ENCODE measurements at places on chromosomes 3 and 15. TPM values are rescaled to one million over a fixed set of nuclear protein-coding genes. Genes with fewer than 3 reads are reported as not detected.

Gene CELSR3
- total RNA-seq = 26.3 TPM

Gene VILL
- total RNA-seq = 14.9 TPM

Gene CFAP20DC
- total RNA-seq = 9.5 TPM

Gene SMAD6
- 21.2 TPM for total RNA-seq

Gene AGBL1
- total RNA-seq = 3.7 TPM

Gene IREB2
- total RNA-seq = 85.2 TPM

Gene FOXB1
- not detected for total RNA-seq

Gene TMEM158
- total RNA-seq = 4.3 TPM

Gene ATP8B4
- total RNA-seq = 9.3 TPM

Gene GOLGA6A
- total RNA-seq = 0.49 TPM

Gene MAGI1
- total RNA-seq = 110 TPM

Gene BOC
- total RNA-seq = 104 TPM

Gene EPHA3
- 70.5 TPM for total RNA-seq

Gene GNAT1
- 66.7 TPM for total RNA-seq

Gene SCN11A
- 1.4 TPM for total RNA-seq

Gene SLC6A1
- total RNA-seq = 23.7 TPM

Gene A4GNT
- total RNA-seq = 0.33 TPM

Gene CHRM5
- total RNA-seq = 6.8 TPM

Gene MRAS
- total RNA-seq = 30.2 TPM

Gene ANKRD34C
- 0.22 TPM for total RNA-seq

Gene MYH15
- total RNA-seq = 58.3 TPM

Gene LNP1
- 13.2 TPM for total RNA-seq

Gene NOX5
- total RNA-seq = 0.55 TPM

Gene CDC25A
- total RNA-seq = 4.6 TPM

Gene DPH3
- 23.2 TPM for total RNA-seq

Gene CX3CR1
- 1.8 TPM for total RNA-seq

Gene SEMA3F
- total RNA-seq = 60.7 TPM

Gene TRIM42
- not detected for total RNA-seq

Gene PCSK6
- 48.1 TPM for total RNA-seq

Gene ACKR4
- 6.6 TPM for total RNA-seq

Gene SLC12A1
- 2.1 TPM for total RNA-seq

Gene USP50
- total RNA-seq = not detected

Gene ENTPD3
- 1.7 TPM for total RNA-seq

Gene UBAP1L
- 22.0 TPM for total RNA-seq

Gene PPP1R14D
- not detected for total RNA-seq

Gene TRIM69
- 29.5 TPM for total RNA-seq

Measured in camera-type eye (tissue), 1 donor.